A549 treated with RU486 at 1 μM for 4 hours (cell line): ENCODE measurements at places on chromosomes 6 and 20. TPM values are rescaled to one million over a fixed set of nuclear protein-coding genes. Genes with fewer than 3 reads are reported as not detected.

The ETV7 gene
- 0.09 to 0.24 TPM (median 0.14 TPM) in 4 of 5 replicates, not detected in the other for total RNA-seq

The GPR6 gene
- total RNA-seq: not detected in 5 replicates

The HSPA12B gene
- total RNA-seq: 0.29 to 0.43 TPM (median 0.34 TPM) in 5 replicates

The TINAG gene
- not detected in 5 replicates for total RNA-seq

The TREML1 gene
- not detected in 5 replicates for total RNA-seq

The TCP11 gene
- not detected in 5 replicates for total RNA-seq

The ACOT8 gene
- 15.4 to 20.0 TPM (median 17.7 TPM) in 5 replicates for total RNA-seq

The FAM83B gene
- total RNA-seq: 0.06 to 0.13 TPM (median 0.09 TPM) in 5 replicates

The TBXT gene
- not detected in 5 replicates for total RNA-seq

The OOEP gene
- not detected in 5 replicates for total RNA-seq

The ULBP1 gene
- 0.64 to 1.3 TPM (median 0.80 TPM) in 5 replicates for total RNA-seq

The TCF19 gene
- 12.1 to 15.0 TPM (median 13.7 TPM) in 5 replicates for total RNA-seq

The EPM2A gene
- 2.3 to 3.7 TPM (median 3.2 TPM) in 5 replicates for total RNA-seq

The OPN5 gene
- not detected in 5 replicates for total RNA-seq

The CDH26 gene
- 0.10 to 0.53 TPM (median 0.23 TPM) in 4 of 5 replicates, not detected in the other for total RNA-seq
